Renal cortex interstitium (tissue), 15 donors: ENCODE measurements at places on chromosomes 5 and 9. TPM values are rescaled to one million over a fixed set of nuclear protein-coding genes. Genes with fewer than 3 reads are reported as not detected.

- DNase-seq, result no peak
Measured at GRCh38 chr5:127892467-127893207, 189.4 kb downstream of the CCDC192 start.

DNA sequence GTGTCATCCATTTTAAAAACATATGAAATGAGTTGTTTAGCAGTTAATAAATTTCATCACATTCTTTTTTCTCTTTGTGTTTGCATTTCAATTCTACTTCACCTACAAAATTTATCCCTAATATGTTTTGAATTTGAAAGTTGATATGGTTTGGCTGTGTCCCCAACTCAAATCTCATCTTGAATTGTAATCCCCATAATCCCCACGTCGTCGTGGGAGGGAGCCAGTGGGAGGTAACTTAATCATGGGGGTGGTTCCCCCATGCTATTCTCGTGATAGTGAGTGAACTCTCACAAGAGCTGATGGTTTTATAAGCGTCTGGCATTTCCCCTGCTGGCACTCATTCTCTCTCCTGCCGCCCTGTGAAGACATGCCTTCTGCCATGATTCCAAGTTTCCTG lies 200.1 kb downstream of the EPB41L4A start:
- no peak for DNase-seq

DNA sequence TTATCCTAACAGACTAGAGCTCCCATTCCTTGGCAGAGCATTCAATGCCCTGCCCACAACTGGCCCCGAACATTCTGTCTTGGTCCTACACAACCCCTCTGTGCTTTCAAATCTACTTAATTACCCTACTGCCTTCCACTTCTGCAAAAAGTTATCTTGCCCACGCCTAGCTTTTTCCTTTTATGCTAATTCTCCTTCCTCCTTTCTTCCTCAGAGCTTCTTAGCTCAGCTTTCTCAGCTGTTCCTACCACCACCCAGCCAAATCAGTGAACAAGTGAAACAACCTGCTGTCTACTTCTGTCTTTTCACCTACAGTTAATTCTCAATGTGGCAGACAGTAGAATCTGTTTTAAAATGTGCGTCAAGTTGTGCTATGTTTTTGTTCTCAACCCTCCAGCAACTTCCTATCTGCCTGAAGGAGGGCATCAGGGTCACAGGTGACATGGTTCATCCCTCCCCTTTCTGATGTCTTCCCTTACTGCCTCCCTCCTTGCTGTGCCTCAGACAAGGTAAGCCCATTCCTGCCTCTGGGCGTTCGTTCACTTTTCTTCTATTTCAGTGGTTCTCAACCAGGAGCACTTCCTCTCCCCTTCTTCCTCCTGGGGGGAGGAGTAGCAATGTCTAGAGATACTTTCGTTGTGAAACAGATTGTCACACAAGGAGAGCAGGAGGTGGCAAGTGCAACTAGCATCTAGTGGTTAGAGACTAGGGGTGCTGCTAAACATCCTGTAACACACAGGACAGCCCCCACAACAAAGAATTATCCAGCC lies 1.3 kb upstream of the REEP5 start:
- DNase-seq, result no peak

- DNase-seq, result no peak
Measured at GRCh38 chr9:117164512-117164911, 250.3 kb downstream of the ASTN2 start.

Gene CTSL
- polyA plus RNA-seq, result 153 TPM

GRCh38 chr5:18526792-18527405 lies 892.6 kb downstream of the TAF11L14 start:
- DNase-seq, result no peak

DNA sequence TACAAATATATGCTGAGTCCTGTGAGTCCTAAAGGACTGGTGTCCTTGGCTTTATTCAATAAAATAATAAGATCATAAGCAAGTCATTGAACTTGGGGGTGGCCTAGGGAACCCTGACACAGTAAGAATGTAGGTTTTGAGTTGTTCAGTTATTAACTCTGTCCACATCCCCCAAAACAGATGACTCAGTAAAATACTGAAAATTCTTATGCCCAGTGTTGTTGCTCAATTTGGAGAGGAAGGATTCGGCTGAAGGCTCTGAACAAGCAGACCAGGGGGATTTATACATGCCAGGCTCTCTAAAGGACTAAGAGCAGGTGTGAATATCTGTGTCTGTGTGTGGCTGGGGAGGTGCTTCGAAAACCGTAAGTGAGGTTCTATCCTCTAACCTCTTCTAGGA lies 173.7 kb downstream of the RMI1 start:
- no peak for DNase-seq

Gene PCDHGA11
- polyA plus RNA-seq, result 5.4 TPM

GRCh38 chr5:132979367-132979940 lies 16.0 kb upstream of the AFF4 start:
- DNase-seq, result no peak

DNA sequence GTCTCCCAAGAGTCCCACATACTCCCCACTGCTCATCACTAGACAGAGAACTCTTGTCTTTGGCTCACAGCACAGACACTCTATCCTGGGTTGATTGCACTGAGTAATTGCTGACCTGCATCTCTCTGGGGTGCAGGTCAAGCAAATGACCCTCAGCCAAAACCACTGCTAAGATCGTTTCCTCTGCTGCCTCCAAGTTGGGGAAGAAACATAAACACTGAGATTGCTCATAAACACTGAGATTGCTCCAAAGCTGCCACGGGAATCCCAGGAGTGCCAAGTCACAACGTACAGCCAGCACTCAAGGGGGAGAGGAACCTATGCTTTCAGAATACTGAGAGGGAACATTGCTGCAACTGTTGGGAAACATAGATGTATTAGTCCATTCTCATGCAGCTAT lies 1402.1 kb upstream of the ACO1 start:
- no peak for DNase-seq

DNA sequence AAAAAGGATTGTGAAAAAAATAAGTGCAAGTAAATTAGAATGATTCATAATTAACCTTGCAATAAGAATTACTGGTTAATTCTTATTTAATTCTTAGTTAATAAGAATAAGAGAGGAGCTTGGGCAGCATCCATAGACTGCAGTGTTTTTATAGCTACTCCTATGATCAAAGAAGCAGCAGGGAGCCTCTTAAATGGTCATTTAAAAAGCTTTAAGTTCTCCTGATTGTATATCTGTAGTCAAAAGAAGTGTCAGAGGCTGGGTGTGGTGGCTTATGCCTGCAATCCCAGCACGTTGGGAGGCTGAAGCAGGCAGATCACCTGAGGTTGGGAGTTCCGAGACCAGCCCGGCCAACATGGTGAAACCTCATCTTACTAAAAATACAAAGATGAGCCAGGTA lies 14.4 kb downstream of the ACER2 start:
- DNase-seq, result no peak

GRCh38 chr5:178285399-178286225 lies 53.0 kb upstream of the PHYKPL start:
- no peak for DNase-seq
